ENCODE measurements at places on chromosomes 13 and 19.

DNA sequence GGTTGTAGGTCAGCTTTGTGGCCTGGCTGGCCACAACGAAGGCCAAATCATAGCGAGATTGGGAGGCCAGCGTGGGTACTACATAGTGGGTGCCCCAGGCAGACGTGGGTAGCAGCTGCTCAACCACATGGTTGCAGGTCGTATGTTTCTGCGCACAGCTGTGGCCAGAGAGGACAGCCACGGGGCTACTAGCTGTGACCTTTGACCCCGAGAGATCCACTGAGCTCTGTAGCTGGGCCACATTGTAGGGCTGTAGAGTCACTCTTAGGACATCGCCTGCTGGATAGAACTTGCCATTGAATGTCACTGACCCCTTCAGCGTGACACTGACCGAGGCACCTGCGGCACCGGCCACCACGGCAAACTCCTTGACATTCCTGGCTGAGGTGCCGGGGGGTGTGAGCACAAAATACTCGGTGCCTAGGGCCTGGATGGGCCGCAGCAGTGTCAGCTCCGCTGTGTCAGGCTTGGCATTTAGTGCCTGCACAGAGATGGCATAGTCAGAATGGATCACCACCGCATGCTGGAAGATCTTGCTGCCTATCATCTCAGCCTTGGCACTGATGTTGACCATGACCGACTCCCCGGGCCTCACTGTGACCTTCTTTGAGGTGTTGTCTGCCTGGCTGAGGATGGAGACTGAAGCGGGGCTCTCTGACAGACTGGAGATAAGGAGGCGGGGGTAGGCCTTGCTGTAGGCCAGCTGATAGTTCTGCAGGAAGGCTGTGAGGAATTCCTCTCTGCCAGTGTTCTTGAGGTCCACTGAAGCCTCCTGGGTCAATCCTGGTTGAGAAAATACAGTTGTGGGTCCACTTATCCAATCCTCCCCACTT lies 6.7 kb downstream of the FCGBP start:
- peaks cover 1% of the 10 kb centered on the region for H3K36me3 ChIP-seq
- H3K4me3 ChIP-seq: no peak overlapping the region
- H3K4me1 ChIP-seq: peaks cover 26% of the 10 kb centered on the region

DNA sequence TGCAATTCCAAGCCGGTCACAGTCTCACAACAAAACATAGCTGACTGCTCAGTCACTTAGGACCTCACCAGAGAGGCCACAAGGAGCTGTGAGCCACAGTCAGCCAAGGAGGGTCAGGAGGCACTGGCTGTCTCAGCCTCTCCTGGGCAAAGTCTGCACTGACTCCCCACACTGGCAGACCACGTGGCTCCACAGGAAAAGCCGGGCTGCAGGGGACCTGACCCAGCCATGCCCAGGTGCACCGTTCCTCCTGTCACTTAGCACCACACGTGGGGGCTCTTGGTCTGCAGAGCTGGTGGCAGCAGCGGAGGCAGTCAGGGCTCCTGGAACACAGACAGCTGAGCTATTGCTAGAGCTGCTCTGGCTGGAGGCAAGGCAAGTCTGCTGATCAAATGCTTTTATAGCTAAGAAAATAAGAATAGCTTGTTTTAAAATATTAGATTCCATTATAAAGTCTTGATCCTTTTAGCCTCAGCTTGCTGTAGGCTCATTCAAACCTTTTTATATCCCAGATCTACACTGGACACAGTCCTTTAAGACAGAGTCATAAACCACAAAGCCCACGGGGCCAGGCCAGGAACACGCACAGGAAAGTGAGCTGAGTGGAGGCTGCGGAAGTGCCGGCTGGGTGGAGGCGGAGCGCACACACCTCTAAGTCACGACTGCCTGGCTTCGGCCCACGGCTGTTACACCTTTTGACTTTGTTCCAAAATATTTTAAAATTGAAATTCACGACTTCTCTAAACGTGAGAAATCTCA lies 744.1 kb downstream of the UQCRFS1 start:
- H3K4me3 ChIP-seq: no peak overlapping the region
- peak; percentile 35 for DNase-seq
- peaks cover 14% of the 10 kb centered on the region for H3K4me1 ChIP-seq
- no peak overlapping the region for H3K27ac ChIP-seq
- no peaks in the 10 kb centered on the region for H3K27me3 ChIP-seq

- no peak for DNase-seq
- no peak overlapping the region for H3K4me3 ChIP-seq
- no peak overlapping the region for H3K27ac ChIP-seq
- no peaks in the 10 kb centered on the region for H3K4me1 ChIP-seq
- no peaks in the 10 kb centered on the region for H3K36me3 ChIP-seq
- no peaks in the 10 kb centered on the region for H3K27me3 ChIP-seq
These were observed 667.1 kb downstream of the PCDH9 start for GRCh38 chr13:66563076-66563475.

- peaks cover 37% of the 10 kb centered on the region for H3K4me1 ChIP-seq
- H3K36me3 ChIP-seq: no peaks in the 10 kb centered on the region
- peak; percentile 92 for DNase-seq
- peak overlapping the region; percentile 72 for H3K4me3 ChIP-seq
- peaks cover 51% of the 10 kb centered on the region for H3K27me3 ChIP-seq
These were observed 5.3 kb downstream of the PRR36 start for GRCh38 chr19:7868671-7869452.

All from activated T-cell treated with anti-CD3 and anti-CD28 coated beads, Interleukin-2, amount 50 U/mL, for 24 hours (primary cell).